ENCODE measurements at places on chromosomes 5 and 9.

DNA sequence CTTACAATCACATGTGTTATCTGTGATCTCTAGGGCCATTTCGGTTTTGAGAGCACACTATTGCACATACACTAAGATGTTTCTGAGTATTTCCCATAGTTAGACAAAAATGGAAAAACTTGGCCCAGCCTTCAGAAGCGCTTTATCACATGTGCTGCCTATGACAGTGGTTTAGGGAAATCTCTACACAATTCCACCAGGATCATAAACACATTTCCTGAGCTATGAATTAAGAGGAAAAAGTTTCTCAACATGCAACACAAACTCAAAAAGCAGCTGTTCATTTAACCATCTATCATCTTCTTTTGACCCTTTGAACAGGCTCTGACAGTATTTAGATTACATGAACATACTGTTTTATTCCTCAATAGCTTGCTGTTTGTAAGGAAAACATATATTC, 15.1 kb downstream of the FGF1 start:
- H3K27me3 ChIP-seq, result no peaks in the 10 kb centered on the region
- no peak overlapping the region for H3K27ac ChIP-seq
- no peaks in the 10 kb centered on the region for H3K36me3 ChIP-seq
- no peak for DNase-seq

DNA sequence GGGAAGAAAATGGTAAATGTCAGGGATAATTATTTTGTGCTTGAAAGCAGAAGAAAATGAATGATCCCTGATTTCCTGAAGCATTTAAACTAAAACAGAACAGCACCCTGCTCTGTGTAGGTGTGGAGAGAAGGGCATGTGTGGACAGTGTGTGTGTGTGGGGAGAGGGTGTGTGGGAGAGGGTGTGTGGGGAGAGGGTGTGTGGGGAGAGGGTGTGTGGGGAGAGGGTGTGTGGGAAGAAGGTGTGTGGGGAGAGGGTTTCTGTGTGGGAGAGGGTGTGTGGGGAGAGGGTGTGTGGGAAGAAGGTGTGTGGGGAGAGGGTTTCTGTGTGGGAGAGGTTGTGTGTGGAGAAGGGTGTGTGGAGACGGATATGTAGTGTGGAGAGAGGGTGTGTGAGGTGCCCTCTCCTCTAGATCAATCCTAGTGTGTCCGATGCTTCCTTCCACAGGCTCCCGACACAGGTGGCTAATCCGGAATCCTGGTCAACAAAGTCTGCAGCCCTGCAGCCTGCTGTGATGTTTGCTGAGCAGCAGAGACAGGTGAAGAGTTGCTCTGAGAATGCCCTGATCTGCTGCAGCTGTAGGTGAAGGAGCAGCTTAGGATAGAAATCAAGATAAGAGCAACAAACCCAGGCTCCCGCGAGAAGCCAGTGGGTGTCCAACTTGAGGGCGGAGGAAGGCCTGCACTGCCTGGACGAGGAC, 15.5 kb downstream of the IRX4 start:
- DNase-seq, result no peak
- no peak overlapping the region for H3K4me3 ChIP-seq
- no peak overlapping the region for H3K27ac ChIP-seq
- H3K4me1 ChIP-seq, result no peaks in the 10 kb centered on the region
- H3K27me3 ChIP-seq, result no peaks in the 10 kb centered on the region

DNA sequence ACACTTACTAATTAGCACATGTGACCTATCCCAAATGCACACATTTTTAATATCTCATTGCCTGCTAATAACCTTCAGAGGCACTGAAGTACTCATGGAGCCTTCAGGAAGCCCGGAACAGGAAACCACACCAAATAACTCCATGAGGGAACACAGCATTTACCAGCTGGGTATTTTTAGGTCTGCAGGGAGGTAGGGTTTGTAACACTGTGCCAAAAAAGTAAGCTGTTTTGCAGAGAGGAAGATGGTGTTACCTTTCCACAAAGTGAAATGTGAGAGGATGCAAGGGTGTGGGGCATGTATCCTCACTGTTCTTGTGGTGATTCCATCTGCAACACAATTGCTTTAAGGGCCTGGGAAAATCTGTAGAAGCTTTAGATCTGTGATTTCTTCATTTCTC, 64.4 kb downstream of the NUDT12 start:
- H3K27me3 ChIP-seq, result no peaks in the 10 kb centered on the region
- no peak for DNase-seq
- no peak overlapping the region for H3K27ac ChIP-seq

DNA sequence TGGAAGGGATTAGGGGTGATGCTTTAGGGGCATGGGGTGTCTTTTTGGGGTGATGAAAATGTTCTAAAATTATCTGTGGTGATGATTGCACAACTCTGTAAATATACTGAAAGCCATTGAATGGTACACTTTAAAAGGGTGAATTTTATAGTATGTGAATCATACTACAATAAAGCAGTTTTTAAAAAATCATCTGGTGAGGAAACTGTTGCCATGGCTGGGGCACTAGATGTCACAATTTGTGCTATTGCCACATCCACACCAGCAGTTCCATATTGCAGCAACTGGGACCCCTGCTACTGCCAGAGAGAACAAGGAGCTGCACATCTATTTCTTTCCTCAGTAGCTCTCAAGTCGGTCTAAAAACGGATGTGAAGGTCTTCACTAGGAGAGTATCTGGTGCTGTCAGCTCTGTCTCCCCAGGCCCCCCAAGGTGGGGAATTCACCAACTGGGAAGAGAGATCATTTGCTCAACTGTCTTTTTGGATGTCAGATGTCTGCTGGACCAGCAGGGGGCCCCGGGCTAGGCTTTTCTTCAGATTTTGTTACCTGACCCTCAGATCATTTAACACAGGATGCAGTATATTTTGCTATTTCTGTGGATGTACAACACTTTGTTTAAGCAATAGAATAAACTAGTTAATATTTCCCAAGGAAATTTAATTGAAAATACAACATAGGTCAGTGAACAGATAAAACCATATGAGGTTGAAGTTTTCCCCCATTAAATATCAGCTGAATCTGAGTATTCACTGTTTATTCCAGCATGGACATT, 13.2 kb downstream of the CMYA5 start:
- no peaks in the 10 kb centered on the region for H3K4me1 ChIP-seq
- H3K4me3 ChIP-seq, result no peak overlapping the region
- no peaks in the 10 kb centered on the region for H3K36me3 ChIP-seq
- no peak for DNase-seq
- H3K27ac ChIP-seq, result no peak overlapping the region

Data from esophagus squamous epithelium (tissue), 5 donors.